Right atrium auricular region (tissue), 2 donors: ENCODE measurements at places on chromosomes 5 and 9. TPM values are rescaled to one million over a fixed set of nuclear protein-coding genes. Genes with fewer than 3 reads are reported as not detected.

DNA sequence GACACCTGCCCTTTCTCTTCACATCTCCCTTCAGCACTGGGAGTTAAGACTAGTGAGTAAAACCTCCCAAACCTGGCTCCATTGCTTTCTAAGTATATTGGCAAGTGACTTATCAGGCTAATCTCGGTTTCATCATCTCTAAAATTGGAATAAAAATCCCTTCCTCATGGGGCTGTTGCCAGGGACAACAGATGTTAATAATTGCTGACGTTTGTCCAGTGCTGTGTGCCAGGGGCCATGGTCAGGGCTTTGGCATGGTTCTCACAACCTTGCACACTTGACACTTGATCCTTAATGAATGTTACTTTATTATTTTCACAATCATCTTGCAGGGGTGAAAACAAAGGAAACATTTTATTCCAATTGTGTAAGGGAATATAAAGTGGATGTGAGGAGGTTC, 1262.0 kb upstream of the WWC1 start:
- DNase-seq, result no peak

The STK32A gene
- 0.39 TPM for total RNA-seq

The SHC3 gene
- total RNA-seq, result 1.0 TPM

The IFNA2 gene
- not detected for total RNA-seq

DNA sequence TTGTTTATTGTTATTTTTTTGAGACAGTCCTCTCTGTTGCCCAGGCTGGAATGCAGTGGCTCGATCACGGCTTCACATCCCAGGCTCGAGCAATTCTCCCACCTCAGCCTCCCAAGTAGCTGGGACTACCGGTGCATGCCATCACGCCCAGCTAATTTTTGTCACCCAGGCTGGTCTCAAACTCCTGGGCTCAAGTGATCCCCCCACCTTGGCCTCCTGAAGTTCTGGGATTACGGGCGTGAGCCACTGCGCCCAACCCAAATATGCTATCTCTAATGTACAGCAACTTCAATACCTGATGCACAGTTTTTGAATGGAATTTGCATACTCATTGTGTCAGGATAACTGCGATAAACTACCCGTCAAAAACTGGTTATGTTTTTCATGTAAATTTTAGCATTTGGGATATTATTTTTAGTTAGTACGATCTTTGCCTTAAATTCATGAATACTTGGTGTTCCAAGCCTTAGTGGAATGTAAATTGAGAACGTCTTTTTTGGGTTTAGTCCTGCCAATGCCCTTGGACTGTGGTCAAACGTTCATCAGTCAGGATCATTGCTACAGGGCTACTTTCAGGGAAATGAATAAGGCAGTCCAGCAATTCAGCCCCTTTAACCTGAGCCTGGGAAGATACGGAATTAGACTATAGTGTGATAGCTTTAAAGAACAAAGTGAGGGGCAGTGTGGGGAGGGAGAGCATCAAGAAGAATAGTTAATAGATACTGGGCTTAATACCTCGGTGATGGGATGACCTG, 4.4 kb downstream of the UGCG start:
- DNase-seq, result no peak

DNA sequence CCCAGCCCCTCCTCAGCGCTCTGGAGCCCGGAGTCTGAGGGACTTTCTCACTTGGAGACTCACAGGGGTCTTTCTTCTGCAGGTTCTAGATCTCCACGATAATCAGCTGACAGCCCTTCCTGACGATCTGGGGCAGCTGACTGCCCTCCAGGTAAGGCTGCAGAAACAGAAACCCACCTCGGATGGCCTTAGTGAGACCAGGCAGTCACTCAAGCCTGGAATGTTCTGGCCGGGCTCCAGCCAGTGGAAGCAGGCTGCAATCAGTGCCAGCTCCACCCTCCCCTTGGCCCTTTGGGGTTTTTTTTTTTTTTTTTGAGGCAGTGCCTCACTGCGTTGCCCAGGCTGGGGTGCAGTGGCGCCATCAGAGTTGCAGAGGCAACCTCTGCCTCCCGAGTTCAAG, 7.6 kb downstream of the LRSAM1 start:
- DNase-seq, result no peak

- no peak for DNase-seq
Observed at GRCh38 chr5:142432369-142432863, 107.6 kb upstream of the SPRY4 start.

The HDAC3 gene
- total RNA-seq, result 21.0 TPM

The ZMAT2 gene
- total RNA-seq, result 33.7 TPM

DNA sequence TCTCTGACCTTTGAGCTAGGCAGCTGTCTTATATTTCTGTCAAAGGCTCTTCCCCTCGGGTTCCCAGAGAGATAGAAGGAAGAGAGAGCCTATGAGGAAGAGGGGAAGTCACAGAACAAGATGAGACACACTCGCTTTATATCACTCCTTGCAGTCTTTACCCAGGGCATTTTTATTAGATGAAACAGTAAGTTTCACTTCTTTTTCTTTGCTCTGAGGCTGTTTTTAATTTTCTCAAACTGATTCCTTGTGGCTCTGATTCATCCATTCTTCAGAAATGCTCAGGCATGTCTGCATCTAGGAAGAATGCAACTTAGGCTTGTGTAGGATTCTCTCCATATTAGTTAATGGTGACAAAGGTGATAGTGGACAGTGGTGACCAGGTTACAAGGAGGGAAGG, 132.9 kb upstream of the CHD1 start:
- DNase-seq, result no peak

GRCh38 chr5:137822158-137822764, 45.4 kb upstream of the MYOT start:
- no peak for DNase-seq

GRCh38 chr5:78985725-78986223, 664 bp upstream of the ARSB start:
- no peak for DNase-seq

GRCh38 chr9:6757456-6758247, at the start of gene KDM4C:
KDM4C (plus strand) TSS chr9:6757973; CDS start chr9:6792989, 35,016 bp downstream.
- peak; percentile 96 for DNase-seq

DNA sequence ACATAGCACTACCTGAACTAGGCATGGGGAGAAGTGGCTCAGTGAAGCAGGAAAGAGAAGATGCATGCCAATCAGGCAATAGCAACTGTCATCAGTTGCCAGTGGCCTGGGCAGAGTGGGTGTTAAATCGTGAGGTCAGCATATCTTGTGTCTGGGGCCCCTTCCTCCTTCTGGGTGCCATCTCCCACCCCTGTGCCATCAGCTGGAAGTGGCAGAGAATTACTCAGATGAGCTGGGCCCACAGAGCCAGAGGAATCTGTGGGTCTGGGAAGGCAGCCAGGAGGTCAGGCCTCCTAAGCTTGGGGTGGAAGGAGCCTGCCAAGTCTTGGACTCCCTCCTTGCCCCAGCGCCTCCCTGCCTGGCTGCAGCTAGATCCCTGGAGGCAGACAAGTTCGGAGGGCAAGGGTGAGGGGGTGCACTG, 66.5 kb downstream of the GALNT12 start:
- peak; percentile 56 for DNase-seq

DNA sequence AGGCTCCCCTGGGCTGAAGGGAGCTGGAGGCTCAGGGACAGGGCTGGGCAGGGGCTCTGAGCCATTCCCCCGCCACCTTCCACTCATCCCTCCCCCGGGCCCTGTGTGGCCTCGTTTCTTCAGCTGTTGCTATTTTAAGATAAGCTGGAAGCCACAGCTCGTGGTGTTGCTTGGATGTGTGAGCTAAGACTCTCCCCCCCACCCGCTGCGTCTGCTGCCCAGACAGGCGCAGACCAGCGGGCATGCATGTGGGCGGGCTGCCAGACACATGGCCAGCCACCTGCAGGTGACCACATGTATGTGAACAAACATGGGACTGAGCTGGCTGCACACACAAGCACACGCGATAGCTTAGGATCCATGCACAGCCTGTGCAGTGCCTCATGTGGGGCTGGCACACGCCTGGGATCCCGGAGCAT, 8.7 kb downstream of the SNCB start:
- DNase-seq, result no peak

- no peak for DNase-seq
Observed at GRCh38 chr9:83284746-83285145, 221.8 kb upstream of the RASEF start.

DNA sequence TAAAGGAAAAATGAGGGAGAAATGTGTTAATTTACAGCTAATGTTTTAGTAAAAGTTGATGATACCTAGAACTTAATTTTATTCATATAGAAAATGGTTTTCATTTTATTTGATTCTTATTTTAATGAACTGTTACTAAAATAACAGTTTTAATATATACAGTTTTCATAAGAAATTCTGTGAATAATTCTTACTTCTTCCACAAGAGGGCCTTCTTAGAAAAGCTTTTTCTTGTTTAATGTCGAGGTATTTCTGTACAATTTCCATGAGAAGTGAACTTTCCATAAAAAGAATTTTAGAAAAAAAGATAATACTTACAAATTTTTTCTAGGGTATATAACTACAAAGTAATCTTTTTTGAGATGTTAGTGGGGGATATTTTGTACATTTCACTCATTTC, 73.9 kb downstream of the KLF9 start:
- no peak for DNase-seq

The KCNIP1 gene
- total RNA-seq, result not detected

The GRIN1 gene
- total RNA-seq, result not detected

GRCh38 chr9:35001285-35001677, 11.7 kb downstream of the DNAJB5 start:
- no peak for DNase-seq

DNA sequence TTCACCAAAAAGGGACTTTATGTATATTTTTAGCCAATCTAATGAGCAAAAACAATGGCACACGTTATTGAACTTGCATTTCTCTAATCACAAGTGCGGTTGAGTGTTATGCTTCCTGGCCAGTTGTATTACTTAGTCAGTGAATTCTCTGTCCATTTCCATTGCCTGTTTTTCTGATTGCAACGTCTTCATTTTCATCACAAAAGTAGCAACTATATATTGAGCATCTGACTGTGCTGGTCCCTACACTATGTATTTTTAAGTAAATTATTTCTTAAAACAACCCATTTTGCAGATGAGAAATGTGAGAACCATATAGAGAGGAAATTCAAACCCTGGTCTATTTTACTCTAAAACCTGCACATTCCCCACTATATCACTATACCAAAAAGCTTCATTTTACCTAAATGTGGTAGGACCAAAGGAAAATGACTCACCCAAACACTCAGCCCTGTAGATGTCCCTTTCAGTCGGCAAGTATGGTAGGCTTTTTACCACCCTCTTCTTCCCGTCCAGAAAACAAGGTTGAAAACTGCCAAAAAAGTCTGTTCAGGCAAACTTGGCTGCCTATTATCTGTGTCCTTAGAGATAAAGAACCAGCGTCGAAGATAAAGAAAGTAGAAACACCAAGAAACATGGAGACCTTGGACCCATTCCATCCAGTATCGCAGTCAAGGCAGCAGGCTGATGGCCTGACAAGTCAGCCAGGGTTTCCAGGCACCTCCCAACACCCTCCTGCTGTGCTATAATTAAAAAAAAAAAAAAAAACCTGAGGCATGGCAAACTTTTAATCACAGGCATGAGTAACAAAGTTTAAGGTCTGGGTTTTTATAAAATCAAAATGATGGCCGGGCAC, 18.8 kb upstream of the FAM13B start:
- no peak for DNase-seq

DNA sequence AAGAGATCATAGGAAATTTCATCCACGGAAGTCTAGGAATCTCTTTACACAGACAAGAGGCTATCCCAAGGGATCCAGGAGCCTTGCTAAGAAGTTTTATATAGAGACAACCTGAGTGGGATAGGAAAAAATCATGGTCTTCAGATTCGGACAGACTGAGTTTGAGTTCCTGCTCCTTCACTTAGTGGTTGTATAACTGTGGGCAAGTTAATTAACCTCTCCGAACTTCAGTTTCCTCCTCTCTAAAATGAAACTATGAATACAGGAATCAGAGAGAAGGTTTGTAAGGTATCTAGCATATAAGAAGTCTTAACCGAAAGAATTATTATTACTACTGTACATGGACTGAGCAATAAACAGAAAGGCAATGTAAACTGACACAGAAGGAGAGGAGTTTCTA, 35.1 kb downstream of the NR2F1-AS1 start:
- no peak for DNase-seq

The RCL1 gene
- 8.6 TPM for total RNA-seq

DNA sequence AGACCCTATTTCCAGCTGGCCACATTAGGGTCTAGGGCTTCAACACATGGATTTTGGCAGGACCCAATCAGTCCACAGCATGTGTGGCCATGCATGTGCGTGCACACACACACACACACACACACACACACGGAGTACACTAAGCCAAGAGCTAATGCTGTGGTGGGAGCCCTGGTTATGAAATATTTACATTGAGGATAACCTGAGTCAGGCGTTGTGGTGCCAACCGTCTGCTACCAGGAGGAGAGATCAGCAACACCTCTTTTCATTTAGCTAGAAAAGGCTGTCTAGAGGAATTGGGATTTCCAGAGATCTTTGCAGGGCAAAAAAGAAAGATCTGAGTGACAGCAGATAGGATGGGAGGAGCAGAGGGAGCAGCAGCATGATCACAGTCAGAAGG, 141.5 kb downstream of the TRPM3 start:
- no peak for DNase-seq

- DNase-seq, result peak; percentile 71
Observed at GRCh38 chr5:10987925-10988504, 227.0 kb upstream of the DAP start.

- no peak for DNase-seq
Observed at GRCh38 chr9:18074041-18074440, 399.9 kb upstream of the ADAMTSL1 start.

DNA sequence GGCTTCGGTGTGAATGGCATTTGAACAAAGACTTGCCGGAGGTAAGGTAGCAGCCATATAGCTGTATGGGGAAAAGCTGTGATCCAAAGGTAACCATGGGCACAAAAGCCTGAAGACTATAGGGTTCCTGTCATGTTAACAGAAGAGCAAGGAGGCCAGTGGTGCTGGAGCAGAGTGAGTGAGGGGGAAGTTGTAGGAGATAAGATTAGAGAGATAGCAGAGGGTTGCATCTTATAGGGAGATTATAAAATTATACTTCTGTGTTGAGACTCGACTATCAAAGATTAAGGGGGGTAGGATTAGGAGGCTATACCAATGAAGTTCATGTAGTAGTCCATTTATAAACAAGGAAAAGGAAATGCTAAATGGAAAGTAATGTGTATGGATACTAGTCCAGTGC, 3.3 kb downstream of the NCBP1 start:
- DNase-seq, result no peak

The WNT8A gene
- not detected for total RNA-seq

DNA sequence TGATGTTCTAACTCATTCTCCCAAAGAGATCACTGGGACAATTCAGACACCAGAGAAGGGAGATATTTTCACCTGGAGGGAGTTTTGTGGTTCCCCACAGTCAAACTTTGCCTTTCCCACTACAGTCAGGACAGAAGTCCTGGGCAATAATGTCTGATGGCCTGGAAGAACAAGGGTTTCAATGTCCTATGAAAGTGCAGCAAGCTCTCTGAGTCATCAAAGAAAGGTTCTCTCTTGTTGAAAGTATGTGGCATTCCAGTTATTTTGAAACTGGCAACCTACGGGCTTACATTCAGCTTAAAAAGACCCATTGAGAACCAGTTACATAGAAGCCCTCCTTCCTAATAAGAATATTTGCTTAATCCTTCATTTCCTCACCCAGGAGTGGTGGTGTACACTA, 103.9 kb downstream of the INSYN2B start:
- DNase-seq, result no peak
